MM.1S (cell line): ENCODE measurements at places on chromosomes 13 and 19.

GRCh38 chr13:33730619-33731018, 87.3 kb upstream of the RFC3 start:
- no peak overlapping the region for H3K27ac ChIP-seq
- H3K36me3 ChIP-seq: no peaks in the 10 kb centered on the region
- no peaks in the 10 kb centered on the region for H3K27me3 ChIP-seq
- H3K4me1 ChIP-seq: peaks cover 20% of the 10 kb centered on the region
- no peak for DNase-seq

DNA sequence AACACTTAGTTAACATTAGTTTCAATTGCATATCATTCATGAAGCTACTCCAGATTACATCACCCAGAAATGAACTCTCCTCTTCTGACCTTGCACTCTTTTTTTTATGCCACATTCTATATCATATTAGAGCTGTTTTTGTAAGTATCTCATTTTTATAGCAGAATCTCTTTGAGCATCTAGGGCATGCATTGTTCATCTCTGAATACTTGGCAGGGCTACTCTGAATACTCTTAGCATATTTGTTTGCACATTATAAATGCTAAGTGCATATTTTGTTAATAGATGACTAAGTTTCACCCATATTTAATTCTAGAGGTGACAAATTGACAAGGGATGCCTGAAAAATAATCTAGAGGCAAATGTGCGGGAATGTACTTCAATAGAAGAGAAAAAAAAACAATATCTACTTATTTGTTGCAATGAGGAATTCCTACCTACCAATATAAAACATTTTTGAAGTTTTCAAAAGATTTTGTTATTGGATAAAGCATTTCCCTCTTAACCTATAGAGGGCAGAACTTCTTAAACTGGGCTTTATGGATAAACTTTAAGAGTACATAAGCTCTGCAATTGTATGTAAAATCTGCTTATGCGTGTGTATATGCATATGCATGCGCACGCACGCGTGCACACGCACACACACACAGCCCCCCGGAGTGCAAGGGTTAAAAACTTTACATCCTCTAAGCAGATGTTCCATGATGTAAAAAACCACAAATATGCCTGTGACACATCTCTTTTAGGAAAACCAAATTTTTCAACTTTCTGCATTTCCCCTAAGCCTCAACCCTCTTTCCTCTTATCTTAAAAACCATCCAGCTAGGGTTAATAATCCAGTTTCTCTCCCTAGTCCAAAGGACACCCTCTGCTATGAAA, 73.0 kb upstream of the OXGR1 start:
- no peak for DNase-seq
- H3K4me3 ChIP-seq: no peak overlapping the region
- no peak overlapping the region for H3K27ac ChIP-seq
- no peaks in the 10 kb centered on the region for H3K27me3 ChIP-seq
- no peaks in the 10 kb centered on the region for H3K4me1 ChIP-seq

GRCh38 chr13:82878536-82878935, 1003.7 kb downstream of the SLITRK1 start:
- no peak for DNase-seq
- no peaks in the 10 kb centered on the region for H3K4me1 ChIP-seq
- no peaks in the 10 kb centered on the region for H3K27me3 ChIP-seq
- H3K36me3 ChIP-seq: no peaks in the 10 kb centered on the region

GRCh38 chr19:54416695-54417491, 1.6 kb downstream of the TTYH1 start:
- H3K27me3 ChIP-seq: peaks cover 65% of the 10 kb centered on the region
- DNase-seq: no peak
- H3K4me1 ChIP-seq: no peaks in the 10 kb centered on the region
- no peak overlapping the region for H3K4me3 ChIP-seq

DNA sequence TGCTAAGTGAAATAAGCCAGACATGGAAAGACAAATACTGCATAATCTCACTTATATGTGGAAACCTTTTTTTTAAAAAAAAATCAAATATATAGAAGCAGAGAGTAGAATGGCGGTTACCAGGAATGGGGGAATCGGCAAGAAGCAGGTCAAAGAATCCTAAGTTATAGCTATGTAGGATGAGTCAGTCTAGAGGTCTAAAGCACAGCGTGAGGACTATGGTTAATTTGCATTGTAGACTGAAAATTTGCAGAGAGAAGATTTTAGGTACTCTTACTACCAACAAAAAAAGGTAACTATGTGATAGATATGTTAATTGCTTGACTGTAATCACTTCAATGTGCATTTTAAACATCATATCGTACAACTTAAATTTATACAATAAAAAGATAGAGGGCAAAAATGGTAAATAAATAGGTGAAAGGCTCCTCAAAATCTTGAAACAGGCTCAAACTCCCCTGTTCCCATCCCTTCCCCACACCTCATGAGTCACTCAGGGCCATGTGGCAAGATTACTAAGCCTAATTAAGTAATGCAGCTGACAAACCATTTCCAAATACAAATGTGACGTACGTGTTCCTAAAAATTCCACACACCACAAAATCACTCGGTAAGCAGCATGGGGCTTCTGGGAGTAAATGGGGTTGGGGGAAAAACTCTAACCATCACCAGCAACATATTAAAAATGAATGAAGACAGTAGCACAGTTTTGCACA, 159.0 kb downstream of the USP12 start:
- H3K4me1 ChIP-seq: no peaks in the 10 kb centered on the region
- H3K27me3 ChIP-seq: no peaks in the 10 kb centered on the region
- no peak overlapping the region for H3K4me3 ChIP-seq
- H3K27ac ChIP-seq: no peak overlapping the region
- H3K36me3 ChIP-seq: no peaks in the 10 kb centered on the region

DNA sequence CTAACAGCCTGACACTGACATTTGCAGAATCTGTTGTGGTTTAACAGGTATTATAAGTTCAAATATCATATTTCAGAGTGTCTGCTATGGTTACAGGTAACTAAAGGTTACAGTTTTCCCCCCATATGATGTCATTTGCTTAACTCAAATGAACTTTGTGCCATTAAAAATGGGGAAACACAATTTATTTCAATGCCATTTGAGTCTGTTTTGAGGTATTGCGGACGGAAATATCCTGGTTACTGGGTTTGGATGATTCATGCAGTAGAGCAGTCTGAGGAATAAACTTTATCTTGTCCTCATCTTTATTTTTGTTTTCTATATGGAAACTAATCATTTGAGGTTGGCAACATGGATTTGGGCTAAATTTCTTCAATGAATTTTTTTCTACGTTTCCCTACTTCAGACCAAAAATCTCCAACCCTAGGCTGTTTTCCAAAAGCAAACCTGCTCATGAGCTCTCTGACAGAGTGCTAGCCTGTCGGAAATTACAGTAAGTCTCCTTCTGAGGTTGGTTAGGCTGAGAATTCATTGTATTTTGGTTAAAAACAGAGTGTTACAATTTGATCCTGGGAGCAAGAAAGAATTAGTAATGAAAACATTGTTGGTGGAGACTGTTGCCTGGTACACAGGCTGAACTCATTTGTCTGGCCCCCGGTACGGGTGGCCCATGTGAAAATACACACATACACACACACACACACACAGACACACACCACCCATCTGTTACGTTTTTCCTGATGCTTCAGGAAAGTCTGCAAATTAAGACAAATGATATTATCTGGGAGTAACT, 66.1 kb downstream of the AKAP11 start:
- no peaks in the 10 kb centered on the region for H3K36me3 ChIP-seq
- H3K4me3 ChIP-seq: no peak overlapping the region
- peaks cover 7% of the 10 kb centered on the region for H3K4me1 ChIP-seq
- no peak for DNase-seq
- H3K27ac ChIP-seq: no peak overlapping the region
- H3K27me3 ChIP-seq: no peaks in the 10 kb centered on the region

DNA sequence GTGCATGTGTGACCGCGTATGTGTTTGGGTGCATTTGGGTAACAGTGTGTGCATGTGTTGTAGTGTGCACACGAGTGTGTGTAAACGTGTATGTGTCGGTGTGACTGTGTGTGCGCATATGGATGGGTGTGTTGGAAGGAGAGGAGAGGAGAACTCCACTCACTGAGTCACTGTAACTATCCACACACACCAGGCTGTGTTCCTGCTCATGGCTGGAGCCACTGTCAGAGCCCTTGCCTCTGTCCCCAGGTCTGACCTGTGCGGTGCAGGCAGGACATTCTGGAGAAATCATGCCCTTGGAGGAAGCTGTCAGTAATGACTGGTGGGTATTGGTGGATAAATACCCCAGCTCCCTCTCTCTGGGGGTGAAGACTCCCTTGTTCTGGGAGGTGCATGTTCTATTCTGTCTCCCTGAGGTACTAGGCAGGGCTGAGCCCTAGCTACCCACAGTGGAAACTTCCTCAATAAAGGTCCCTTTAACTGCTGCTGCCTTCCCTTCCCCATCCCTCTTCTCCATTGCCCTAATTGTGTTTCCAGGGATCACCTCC, 48.4 kb downstream of the CYP4F22 start:
- H3K27me3 ChIP-seq: peaks cover 55% of the 10 kb centered on the region
- no peaks in the 10 kb centered on the region for H3K36me3 ChIP-seq
- peaks cover 3% of the 10 kb centered on the region; the same call in 1 of the 2 replicates for H3K4me1 ChIP-seq
- H3K4me3 ChIP-seq: no peak overlapping the region
- no peak overlapping the region for H3K27ac ChIP-seq

- DNase-seq: no peak
- H3K4me3 ChIP-seq: no peak overlapping the region
- no peak overlapping the region for H3K27ac ChIP-seq
- H3K4me1 ChIP-seq: peaks cover 5% of the 10 kb centered on the region
- no peaks in the 10 kb centered on the region for H3K27me3 ChIP-seq
These were observed 5.8 kb downstream of the EIF3K start for GRCh38 chr19:38624822-38625221.

DNA sequence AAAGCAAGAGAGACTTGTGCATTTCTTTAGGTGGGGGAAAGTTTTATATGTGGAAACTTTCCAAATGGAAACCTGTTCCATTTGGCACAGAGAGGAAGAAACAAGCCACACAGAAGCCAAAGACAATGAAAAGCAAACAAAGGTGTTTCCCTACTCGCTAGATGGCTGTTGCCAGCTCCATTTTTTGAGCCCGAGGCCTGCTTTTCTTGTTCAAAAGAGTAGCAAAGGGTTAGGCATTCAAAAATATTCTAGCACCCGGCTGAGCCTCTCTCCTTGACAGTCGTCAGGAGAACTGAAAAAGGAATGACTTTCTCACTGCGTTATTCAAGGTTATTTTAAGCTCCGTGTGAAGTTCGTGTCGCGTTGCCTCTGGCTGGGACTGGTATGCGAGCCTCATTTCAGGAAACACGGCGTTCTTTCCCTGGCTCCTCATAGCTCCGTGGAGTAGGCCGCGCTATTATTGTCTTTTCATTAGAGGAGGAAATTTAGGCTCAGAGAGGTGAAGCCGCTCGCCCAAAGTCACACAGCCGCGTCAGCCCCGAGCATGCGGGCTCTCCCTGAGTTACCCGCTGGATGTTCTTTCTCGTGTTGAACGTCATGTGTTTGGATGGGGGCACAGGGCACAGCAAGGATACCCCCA, 7.6 kb downstream of the TRPM4 start:
- H3K4me3 ChIP-seq: no peak overlapping the region
- H3K27ac ChIP-seq: no peak overlapping the region
- H3K27me3 ChIP-seq: peaks cover 70% of the 10 kb centered on the region
- H3K36me3 ChIP-seq: no peaks in the 10 kb centered on the region

DNA sequence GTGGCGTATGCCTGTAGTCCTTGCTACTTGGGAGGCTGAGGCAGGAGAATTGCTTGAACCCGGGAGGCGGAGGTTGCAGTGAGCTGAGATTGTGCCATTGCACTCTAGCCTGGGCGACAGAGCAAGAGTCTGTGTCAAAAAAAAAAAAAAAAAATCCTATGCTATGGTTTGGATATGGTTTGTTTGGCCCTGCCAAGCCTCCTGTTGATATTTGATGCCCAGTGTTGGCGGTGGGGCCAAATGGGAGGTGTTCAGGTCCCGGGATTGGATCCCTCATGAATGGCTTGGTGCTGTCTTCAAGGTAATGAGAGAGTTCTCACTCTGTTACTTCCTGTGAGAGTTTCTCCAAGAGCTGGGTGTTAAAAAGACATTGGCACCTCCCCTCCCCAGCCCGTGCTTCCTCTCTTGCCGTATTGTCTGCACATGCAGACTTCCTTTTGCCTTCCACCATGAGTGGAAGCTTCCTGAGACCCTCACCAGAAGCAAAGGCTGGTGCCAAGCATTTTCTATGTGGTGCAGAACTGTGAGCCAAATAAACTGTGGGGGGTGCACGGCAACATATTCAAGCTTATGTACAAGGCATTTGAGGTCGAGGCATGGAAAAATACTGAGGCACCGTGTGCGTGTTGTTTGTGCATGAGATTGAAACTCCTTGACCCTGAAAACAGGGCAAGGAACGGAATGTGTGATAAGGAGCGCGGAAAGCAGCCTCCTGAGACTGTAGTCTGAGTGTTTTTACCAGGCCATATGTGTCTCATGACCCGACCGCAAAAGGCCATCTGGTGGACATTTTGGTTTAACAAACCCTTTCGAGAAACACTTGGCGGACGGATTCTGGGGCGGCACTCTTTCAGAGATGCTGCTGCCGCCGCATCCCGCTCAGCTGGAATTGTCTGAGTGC, 7.3 kb downstream of the SIGLEC9 start:
- no peaks in the 10 kb centered on the region for H3K36me3 ChIP-seq
- peaks cover 35% of the 10 kb centered on the region for H3K27me3 ChIP-seq
- no peak for DNase-seq
- H3K27ac ChIP-seq: no peak overlapping the region
- no peaks in the 10 kb centered on the region for H3K4me1 ChIP-seq

DNA sequence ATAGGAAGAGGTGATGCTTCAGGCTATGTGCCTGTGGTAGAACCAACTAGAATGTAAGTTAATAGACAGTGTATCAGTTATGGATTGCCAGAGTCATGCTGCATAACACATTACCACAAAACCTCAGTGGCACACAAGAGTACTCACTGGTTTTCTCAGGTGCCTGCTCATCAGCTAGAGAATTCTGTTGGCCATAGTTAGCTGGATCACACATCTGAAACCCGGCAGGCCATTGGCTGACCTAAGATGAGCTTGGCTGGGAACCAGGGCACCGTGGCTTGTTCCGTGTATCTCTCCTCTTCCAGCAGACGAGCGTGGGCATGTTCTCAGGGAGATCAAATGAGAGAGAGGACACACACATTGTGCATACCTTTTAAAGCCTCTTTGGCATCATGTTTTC, 76.7 kb downstream of the TEX26 start:
- no peaks in the 10 kb centered on the region for H3K4me1 ChIP-seq
- H3K27ac ChIP-seq: no peak overlapping the region
- DNase-seq: no peak
- H3K36me3 ChIP-seq: no peaks in the 10 kb centered on the region

- no peaks in the 10 kb centered on the region for H3K27me3 ChIP-seq
- DNase-seq: no peak
- no peak overlapping the region for H3K27ac ChIP-seq
These were observed 9.5 kb upstream of the ERVV-1 start for GRCh38 chr19:53004242-53004641.

- no peaks in the 10 kb centered on the region for H3K4me1 ChIP-seq
- H3K27me3 ChIP-seq: no peaks in the 10 kb centered on the region
- H3K36me3 ChIP-seq: no peaks in the 10 kb centered on the region
- H3K4me3 ChIP-seq: no peak overlapping the region
- no peak for DNase-seq
These were observed 1181.9 kb downstream of the OLFM4 start for GRCh38 chr13:54210397-54211049.

- peak overlapping the region; percentile 96 for H3K4me3 ChIP-seq
- no peaks in the 10 kb centered on the region for H3K27me3 ChIP-seq
- peak overlapping the region; percentile 89; the same call in 1 of the 2 replicates for H3K27ac ChIP-seq
- DNase-seq: no peak
These were observed 324 bp downstream of the RUVBL2 start for GRCh38 chr19:48994035-48994386.

GRCh38 chr13:75021151-75021550, 460.8 kb downstream of the TBC1D4 start:
- H3K36me3 ChIP-seq: no peaks in the 10 kb centered on the region
- no peak for DNase-seq
- H3K4me3 ChIP-seq: no peak overlapping the region
- no peak overlapping the region for H3K27ac ChIP-seq
- H3K4me1 ChIP-seq: no peaks in the 10 kb centered on the region
